AG09309 (cell line): ENCODE measurements at places on chromosomes 2 and 18.

GRCh38 chr2:42878581-42878980 lies 86.2 kb upstream of the HAAO start:
- DNase-seq: no peak

DNA sequence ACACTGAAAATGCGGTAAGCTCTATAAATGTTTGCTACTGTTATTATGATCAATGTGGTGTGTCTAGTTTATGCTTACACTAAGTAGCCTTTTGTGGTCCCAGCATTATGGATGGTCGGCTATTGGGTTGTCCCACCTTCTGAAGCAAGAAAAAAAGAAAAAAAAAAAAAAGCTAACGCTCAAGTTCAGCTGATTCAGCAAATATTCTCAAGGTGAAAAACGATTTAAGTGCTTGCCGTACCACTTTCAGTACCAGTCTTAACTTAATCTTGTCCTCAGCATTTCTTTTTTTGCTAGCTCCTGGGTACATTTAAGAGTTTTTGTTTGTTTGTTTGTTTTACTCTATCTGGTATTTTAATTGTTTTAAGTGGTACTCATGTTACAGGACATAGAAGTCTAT lies 87.5 kb downstream of the MBD5 start:
- DNase-seq: no peak

DNA sequence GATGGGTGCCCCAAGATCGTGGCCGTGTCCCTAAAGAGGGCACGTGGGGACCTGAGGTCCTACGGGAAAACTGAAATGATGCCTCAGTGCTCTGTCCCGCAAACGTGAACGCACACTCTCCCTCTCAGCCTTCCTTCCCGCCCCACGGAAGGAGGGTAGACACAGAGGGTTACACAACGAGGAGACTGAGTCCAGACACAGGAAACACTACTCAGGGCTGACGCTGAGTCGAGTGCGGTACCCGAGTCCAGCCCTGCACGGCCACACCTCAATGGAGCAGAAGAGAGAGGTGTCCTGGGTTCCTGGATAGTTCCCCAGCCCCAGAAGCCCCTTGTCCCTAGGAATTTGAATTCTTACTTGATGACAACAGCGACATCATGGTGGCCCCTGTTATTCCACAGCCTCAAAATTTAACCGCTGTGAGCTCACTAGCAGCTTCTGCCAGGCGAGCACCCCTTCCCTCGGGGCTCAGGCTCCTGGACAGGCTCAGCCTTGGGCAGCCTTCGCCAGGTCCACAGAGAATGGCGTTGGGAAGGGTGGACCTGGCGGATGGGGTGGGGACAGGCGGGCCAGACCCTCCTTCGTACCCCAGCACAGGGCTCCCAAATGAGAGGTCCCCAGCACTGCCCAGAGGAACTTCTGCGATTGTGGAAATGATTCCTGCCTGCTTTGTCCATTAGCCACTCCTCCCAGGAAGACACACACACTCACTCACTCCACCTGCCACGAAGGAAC lies 980 bp upstream of the RNPEPL1 start:
- no peak for DNase-seq

DNA sequence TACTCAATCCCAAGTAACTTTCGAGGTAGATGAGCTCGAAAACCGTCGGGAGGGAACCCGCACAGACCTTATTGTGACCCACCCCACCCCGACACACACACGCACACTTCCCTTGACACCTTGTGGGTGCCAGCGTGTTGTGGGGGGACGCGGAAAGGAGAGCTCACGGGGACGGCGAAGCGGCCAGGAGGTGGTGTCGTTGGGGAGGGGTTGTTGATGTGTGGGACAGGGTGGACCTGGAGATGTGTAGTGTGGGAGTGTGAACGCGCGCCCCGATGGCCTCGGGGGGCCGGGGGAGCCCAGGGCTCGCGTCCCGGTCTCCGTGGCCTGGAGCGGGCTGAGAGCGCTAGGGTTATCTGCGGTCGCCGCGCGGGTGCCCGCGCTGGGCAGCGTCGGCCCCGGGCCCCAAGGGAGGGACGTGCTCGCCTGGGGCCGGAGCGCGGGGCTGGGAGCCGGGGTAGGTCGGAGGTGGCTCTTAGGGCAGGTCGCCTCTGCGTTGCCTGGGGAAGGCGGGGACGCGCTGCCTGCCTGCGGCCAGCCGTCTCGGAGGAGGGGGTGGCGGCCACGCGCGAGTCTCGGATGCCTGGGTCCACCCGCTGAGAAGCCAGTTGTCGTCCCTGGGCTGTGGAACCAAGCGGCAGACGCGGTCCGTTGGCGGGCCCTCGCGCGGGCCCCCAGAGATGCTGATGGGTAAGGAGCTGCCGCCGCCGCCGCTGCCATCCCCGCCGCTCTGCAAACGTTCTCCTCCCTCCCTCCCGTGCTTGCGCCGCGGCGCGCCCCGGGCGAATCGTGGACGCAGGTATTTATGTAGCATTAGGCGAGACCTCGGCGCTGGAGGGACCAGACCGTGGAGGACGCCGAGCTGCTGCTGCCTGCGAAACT lies 1.6 kb downstream of the KLHL29 start:
- no peak for DNase-seq

DNA sequence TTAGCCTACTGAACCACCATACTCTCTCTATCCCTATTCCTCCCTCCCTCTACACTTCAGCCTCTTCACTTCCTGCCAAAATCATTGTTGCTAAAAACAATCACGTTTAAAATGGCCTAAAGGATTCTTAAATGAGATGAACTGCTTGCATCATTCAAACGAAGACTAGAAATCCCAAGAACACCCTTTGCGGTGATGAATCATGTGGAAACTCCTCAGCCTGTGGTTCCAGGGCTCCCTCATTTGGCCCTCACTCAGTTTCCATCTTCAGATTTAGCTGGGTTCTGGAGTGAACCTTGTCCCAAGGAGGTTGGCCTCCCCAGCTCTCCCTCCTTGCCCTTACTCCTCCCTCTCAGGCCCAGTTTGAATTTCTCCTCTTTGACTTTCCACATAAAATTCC lies 125.6 kb upstream of the CDC42EP3 start:
- DNase-seq: peak; percentile 77

GRCh38 chr2:239302808-239303557 lies 97.8 kb downstream of the HDAC4 start:
- DNase-seq: no peak

DNA sequence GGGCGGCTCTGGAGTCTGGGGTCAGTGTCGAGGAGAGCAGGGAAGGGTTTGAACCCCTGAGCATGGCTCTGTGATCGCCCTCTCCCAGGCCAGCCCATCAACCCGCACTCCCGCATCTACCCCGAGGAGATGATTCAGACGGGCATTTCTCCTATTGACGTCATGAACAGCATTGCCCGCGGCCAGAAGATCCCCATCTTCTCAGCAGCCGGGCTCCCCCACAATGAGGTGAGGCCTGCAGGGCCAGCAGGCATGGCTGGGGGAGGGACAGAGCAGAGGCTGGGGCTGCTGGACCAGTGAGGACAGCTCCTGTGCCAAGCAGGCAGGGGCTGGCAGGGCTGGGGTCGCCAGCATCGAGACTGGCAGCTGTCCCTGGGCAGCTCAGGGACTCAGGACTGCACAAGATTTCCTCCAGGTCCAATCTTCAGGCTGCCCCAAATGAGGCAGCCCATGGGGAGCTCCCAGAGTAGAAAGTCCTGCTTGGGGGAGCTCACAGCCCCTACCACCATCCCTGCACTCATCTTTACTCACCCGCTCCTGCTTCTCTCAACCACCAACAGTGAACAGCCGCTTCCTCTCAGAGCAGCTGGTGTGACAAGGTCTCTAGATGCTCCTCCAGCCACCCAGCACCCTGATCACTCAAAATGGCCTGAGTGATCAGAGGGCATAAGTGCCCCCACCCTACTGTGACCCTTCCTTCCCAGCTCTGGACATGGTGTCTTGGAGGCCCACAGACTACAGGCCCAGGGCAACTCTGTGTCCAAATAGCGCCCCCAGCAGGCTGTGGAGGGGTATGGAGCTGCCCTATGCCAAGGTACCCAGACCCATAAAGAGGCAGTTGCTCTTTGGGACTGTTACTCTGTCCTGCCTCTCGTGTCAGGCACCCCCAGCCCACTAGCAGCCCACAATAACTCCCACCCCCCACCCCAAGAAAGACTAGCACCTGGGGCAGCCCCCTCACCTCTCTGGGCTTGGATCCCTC lies 18.3 kb upstream of the ANKRD53 start:
- DNase-seq: no peak

GRCh38 chr2:119178776-119179175 lies 20.2 kb upstream of the C1QL2 start:
- DNase-seq: no peak

GRCh38 chr2:238095143-238095542 lies 5.0 kb upstream of the ESPNL start:
- DNase-seq: no peak

DNA sequence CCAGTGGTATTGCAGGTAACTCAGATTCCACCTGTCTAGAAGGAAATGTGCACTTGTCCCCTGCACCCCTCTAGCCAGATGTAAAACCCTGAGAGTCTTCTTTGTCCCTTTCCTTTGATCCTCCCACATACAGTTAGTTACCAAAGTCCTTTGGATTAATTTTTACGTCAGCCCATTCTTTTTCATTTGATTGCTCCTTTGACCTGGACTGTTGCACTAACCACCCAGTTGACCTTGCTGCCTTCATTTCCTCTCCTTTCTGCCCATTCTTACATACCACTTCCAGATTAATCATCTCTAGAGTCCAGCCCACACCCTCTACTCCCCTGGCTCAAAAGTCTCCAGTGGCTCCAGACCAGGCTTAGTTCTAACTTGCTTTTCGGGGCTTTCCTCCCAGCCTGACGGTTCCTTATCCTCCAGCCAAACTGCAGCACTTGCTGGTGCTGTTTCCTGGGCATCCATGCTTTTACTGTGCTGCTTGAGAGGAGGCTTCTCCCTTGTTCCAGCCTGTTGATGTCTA lies 99.3 kb downstream of the SPTBN1 start:
- no peak for DNase-seq

DNA sequence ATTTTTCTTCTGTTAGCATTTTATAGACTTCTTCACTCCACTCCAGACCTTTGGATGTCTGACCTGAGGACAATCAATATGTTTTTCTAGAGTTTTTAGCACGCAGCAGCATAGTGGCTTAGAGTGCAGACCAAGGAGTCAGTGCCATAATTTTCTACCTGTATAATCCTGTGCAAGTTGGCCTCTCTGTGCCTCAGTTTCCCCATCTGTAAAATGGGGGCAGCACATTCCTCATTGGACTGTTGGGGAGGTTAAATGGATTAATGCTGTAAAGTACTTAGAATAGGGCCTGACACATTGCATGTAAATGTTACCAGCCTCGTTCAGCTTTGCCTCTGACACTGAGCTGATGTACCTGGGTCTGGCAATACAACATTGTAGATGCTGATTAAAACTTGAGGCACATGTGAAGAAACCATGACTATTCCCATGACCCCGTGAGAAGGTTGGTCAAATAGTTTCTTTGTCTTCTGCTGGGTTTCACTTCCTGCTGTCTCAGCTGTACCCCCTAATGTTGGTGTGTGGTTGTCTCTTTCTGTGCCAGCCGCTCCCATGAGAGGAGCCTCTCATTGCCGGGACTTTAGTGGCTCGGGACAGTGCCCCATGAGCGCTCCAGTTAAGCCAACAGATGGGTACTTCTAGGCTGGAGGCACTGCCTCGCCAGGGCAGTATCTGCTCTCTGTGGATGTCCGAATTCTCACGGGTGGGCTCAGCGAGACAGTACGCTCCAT lies 125.3 kb downstream of the SH3RF3 start:
- no peak for DNase-seq

DNA sequence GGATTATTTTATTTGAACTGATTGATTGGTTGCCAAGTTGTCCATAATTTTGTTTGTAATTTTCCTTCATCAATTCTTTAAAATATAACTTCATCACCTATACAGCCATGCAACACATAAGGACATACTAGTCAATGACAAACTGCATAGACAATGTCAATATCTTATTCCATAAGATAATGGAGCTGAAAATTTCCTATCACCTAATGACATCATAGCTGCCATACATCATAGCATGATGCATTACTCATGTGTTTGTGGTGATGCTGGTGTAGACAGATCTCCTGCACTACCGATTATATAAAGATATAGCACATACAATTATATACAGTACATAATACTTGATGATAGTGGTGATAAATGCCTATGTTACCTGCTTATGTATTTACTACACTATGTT lies 369.8 kb upstream of the NT5C1B start:
- no peak for DNase-seq

- no peak for DNase-seq
Observed at GRCh38 chr2:18136881-18137475, 258.5 kb downstream of the KCNS3 start.

DNA sequence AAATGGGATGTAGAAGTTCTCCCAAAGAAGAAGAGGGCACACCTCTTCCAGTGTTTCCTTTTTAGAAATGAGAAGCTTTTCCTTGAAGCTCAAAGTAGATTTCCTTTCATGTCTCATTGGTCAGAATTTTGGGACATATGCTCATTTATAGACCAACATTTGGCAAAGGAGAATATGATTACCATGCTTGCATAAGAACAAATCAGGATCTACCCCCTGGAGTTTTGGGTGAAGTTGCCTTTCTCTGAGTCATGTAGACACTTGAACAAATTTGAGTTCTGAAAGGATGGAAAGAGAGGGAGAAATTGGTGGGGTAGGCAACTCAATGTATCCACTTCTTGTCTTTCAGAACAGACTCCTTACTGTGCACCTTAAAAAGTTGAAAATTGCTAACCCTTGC lies 409.0 kb downstream of the SLC4A3 start:
- peak; percentile 13 for DNase-seq

GRCh38 chr2:217681791-217682190 lies 321.0 kb downstream of the TNS1 start:
- no peak for DNase-seq

DNA sequence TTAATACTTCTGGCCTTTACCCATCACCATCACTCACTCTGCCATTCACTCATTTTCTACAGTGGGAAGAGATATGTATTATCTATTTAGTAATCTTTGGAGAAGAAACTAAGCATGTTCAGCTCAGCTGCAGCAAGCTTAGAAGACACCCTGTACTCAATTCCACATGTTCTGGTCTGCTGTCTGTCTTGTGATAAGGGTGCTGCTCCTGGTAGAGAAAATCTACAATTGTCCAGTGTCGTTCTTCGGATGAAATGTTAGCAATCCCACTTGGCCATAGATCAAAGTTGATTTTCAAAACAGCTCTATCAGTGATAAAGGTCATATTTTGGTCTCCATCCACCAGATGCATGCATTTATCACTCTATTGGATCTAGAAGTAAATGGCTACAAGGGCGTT lies 337.1 kb downstream of the LRRTM4 start:
- no peak for DNase-seq

- DNase-seq: peak; percentile 13
Observed at GRCh38 chr2:60641811-60642788, 88.6 kb upstream of the BCL11A start.

DNA sequence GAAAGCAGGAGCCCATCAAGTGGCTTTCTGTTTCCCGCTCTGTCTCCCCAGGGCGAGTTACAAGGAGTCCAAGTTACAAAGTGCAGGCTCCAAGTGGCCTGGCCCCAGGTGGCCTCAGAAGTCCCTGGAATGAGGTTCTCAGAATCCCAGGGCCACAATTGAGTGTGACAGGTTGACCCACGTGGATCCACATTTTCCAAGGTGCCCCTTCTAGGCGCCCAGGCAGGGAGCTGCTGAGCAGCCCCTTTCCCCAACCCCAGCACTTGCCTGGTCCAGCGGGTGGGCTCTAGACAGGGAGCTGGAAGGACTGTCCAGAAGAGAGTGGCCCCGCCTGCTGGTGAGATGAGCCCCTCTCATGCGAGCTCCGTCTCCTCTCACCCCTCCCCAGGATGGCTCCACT lies 253.4 kb downstream of the CYP26B1 start:
- DNase-seq: no peak

- DNase-seq: no peak
Observed at GRCh38 chr2:84640411-84640810, 124.1 kb downstream of the DNAH6 start.

GRCh38 chr2:240260664-240261063 lies 120.2 kb upstream of the OTOS start:
- DNase-seq: no peak

GRCh38 chr2:11397513-11397912 lies 53.1 kb upstream of the ROCK2 start:
- DNase-seq: no peak
